Sigmoid colon (tissue), 7 donors: ENCODE measurements at places on chromosomes 3 and 15. TPM values are rescaled to one million over a fixed set of nuclear protein-coding genes. Genes with fewer than 3 reads are reported as not detected.

Gene ANKUB1
- not detected for total RNA-seq

Gene KLHL40
- not detected for total RNA-seq

Gene UNC13C
- 1.5 TPM for total RNA-seq

Gene SECISBP2L
- total RNA-seq: 44.6 TPM

Gene SPATA12
- total RNA-seq: not detected

Gene SPTBN5
- total RNA-seq: under 0.01 TPM

Gene GABRR3
- not detected for total RNA-seq

Gene SERF2
- 679 TPM for total RNA-seq

Gene TMOD2
- 18.1 TPM for total RNA-seq

Gene TRAK1
- 25.0 TPM for total RNA-seq

Gene ARNT2
- total RNA-seq: 4.3 TPM

Gene HOMER2
- total RNA-seq: 12.5 TPM

Gene PLCH1
- 0.36 TPM for total RNA-seq

Gene WDR93
- total RNA-seq: 1.1 TPM

Gene SLC12A1
- not detected for total RNA-seq

Gene LRRC57
- total RNA-seq: 10.8 TPM

Gene ROBO2
- 2.9 TPM for total RNA-seq

Gene CAV3
- total RNA-seq: not detected

Gene ARID3B
- 3.3 TPM for total RNA-seq

Gene EPB42
- total RNA-seq: not detected

Gene LNP1
- 2.2 TPM for total RNA-seq

Gene ARGFX
- not detected for total RNA-seq

Gene HTD2
- total RNA-seq: 11.8 TPM

Gene GOLGA6B
- total RNA-seq: not detected

Gene ALDH1A2
- total RNA-seq: 1.9 TPM

Gene CELSR3
- 1.1 TPM for total RNA-seq

Gene DZIP1L
- total RNA-seq: 22.4 TPM

Gene MNS1
- 1.2 TPM for total RNA-seq

Gene CEP152
- total RNA-seq: 4.2 TPM

Gene SLC35G2
- total RNA-seq: 6.3 TPM

Gene AZI2
- 87.0 TPM for total RNA-seq

Gene RBP2
- total RNA-seq: not detected

Gene FBLN2
- total RNA-seq: 134 TPM

Gene ASB14
- not detected for total RNA-seq

Gene CCR1
- 2.2 TPM for total RNA-seq

Gene IL16
- total RNA-seq: 8.9 TPM

Gene TYRO3
- total RNA-seq: 6.6 TPM

Gene BFSP2
- total RNA-seq: not detected

Gene TM4SF1
- 47.4 TPM for total RNA-seq

Gene ARL14
- not detected for total RNA-seq

Gene PAQR5
- total RNA-seq: not detected

Gene ZNF860
- total RNA-seq: 0.81 TPM

Gene GTF2A2
- total RNA-seq: 35.7 TPM

Gene CFAP44
- 4.8 TPM for total RNA-seq

Gene UROC1
- not detected for total RNA-seq

Gene POLG
- 43.4 TPM for total RNA-seq

Gene ANP32A
- 62.2 TPM for total RNA-seq

Gene RGMA
- 35.7 TPM for total RNA-seq

Gene ISL2
- total RNA-seq: 2.2 TPM

Gene TUSC7
- total RNA-seq: not detected

Gene HRH1
- total RNA-seq: 5.3 TPM

Gene SEMA3F
- 8.6 TPM for total RNA-seq

Gene SMAD6
- total RNA-seq: 8.0 TPM

Gene CFAP161
- total RNA-seq: not detected

Gene CYP11A1
- total RNA-seq: not detected
